ENCODE measurements at places on chromosomes 4 and X. TPM values are rescaled to one million over a fixed set of nuclear protein-coding genes. Genes with fewer than 3 reads are reported as not detected.

Gene G3BP2
- 50.1 TPM for polyA plus RNA-seq

Gene FAM47E
- polyA plus RNA-seq = 2.5 TPM

GRCh38 chr4:109395694-109396093 lies 37.9 kb upstream of the SEC24B start:
- peaks cover 14% of the 10 kb centered on the region for H3K27me3 ChIP-seq
- H3K27ac ChIP-seq = no peak overlapping the region
- no peaks in the 10 kb centered on the region for H3K4me1 ChIP-seq
- H3K4me3 ChIP-seq = no peak overlapping the region
- no peaks in the 10 kb centered on the region for H3K36me3 ChIP-seq

DNA sequence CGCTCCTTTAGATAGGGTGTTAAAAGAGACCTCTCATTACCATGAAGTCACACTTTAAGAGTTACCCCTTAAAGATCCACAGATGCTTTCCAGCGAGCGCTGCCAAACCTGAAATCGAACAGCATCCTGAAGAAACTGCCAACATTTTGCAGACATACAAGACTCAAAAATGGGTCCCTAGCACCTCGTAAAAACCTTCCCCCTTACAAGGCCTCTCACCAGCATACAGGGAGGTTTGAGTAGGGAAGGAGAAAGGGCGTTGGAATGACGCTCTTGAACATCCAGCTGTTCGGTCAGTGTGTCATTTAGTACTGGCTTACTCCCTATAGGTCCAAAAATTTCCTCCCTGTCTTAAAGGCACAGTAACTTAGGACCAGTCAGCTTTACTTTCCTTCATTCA lies 45.3 kb upstream of the PGRMC1 start:
- no peak overlapping the region for H3K27ac ChIP-seq
- no peak for DNase-seq
- peaks cover 15% of the 10 kb centered on the region for H3K27me3 ChIP-seq
- H3K4me1 ChIP-seq = no peaks in the 10 kb centered on the region
- H3K4me3 ChIP-seq = no peak overlapping the region

Gene AADAT
- 17.5 TPM for polyA plus RNA-seq

GRCh38 chrX:15549189-15550012 lies 48.8 kb downstream of the BMX start:
- H3K4me1 ChIP-seq = no peaks in the 10 kb centered on the region
- DNase-seq = no peak
- no peaks in the 10 kb centered on the region for H3K36me3 ChIP-seq
- no peak overlapping the region for H3K27ac ChIP-seq

DNA sequence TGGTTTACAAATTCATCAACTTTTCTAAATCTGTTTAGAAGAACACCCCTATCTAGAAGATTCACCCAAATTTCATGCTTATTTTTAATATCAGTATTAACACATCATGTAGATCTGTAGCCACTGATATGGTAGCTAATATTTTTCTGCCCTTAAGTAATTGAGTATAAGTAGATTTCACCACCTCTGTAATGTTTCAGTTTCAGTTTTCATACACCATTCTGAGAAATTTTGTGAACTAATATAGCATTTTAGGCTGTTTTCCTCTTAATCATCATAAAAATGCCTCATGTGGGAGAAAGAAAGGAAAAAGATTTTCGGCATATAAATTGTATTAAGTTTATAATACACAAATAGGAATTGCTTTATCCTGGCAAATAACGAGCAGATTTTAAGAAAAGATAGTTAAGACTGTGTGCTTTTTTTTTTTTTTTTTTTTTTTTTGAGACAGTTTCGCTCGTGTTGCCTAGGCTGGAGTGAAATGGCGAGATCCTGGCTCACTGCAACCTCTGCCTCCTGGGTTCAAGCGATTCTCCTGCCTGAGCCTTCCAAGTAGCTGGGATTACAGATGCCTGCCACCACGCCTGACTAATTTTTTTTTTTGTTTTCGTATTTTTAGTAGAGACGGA lies 21.4 kb upstream of the RBPJ start:
- no peaks in the 10 kb centered on the region for H3K4me1 ChIP-seq
- DNase-seq = no peak
- no peak overlapping the region for H3K4me3 ChIP-seq

GRCh38 chrX:108064613-108065012 lies 19.7 kb downstream of the VSIG1 start:
- H3K27me3 ChIP-seq = peaks cover 13% of the 10 kb centered on the region
- H3K4me1 ChIP-seq = no peaks in the 10 kb centered on the region
- no peak overlapping the region for H3K4me3 ChIP-seq

- H3K36me3 ChIP-seq = no peaks in the 10 kb centered on the region
- DNase-seq = no peak
- H3K4me3 ChIP-seq = no peak overlapping the region
These were observed 51.5 kb downstream of the SEL1L3 start for GRCh38 chr4:25811374-25811690.

DNA sequence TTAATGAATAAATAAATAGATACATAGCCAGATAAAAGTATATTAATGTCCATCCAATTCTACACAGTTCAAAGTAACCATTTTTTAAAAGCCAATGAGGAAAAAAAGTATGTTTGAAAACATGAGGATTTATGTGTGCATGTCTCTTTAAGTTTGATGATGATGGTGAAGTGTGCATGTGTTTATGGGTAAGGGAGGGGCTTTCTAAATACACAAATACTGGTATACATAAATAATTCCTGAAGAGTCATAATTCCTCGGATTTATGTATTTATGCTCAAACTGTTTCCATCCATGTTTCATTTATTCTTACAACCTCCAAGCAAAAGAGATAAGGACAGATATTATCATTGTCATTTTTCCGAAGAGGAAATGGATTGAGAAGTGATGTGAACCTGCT lies 75.4 kb downstream of the ENOX2 start:
- H3K27ac ChIP-seq = no peak overlapping the region
- no peak for DNase-seq

DNA sequence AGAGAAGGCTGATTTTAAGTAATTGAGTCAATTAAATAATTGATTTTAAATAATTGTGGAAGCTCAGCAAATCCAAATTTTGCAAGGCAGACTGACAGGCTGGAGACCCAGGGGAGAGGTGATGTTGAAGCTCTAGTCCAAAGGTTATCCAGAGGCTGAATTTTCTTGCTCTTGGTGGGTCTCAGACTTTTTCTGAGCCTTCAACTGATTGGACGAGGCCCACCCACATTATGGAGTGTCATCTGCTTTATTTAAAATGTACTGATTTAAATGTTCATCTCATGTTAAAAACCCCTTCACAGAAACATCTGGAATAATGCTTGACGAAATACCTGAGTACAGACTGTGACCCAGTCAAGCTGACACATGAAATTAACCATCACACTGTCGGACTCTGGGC lies 11.7 kb upstream of the CYTL1 start:
- peaks cover 13% of the 10 kb centered on the region for H3K27me3 ChIP-seq
- H3K4me3 ChIP-seq = no peak overlapping the region
- no peak overlapping the region for H3K27ac ChIP-seq

DNA sequence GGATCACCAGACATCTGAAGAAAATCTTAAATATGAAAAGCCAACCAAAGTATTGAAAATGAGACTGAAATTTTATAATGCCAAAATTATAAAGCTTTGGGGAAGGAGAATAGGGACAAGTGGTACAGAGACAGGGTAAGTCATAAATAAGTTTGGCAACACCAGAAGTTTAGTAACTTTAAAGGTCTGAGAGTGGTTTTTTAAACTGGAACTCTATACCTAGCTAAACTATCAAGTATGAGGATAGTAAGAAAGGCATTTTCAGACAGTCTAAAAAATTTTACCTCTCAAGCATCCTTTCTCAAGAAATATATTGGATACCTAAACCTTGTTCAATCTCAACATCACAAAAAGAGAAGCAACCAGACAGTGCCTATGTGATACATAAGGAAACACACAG lies 92.4 kb downstream of the ANKRD17 start:
- H3K27ac ChIP-seq = no peak overlapping the region
- no peak overlapping the region for H3K4me3 ChIP-seq
- peaks cover 52% of the 10 kb centered on the region for H3K36me3 ChIP-seq
- H3K4me1 ChIP-seq = no peaks in the 10 kb centered on the region
- H3K27me3 ChIP-seq = no peaks in the 10 kb centered on the region
- DNase-seq = no peak

Data from SK-N-SH (cell line).